ENCODE measurements at places on chromosomes 1 and 21.

DNA sequence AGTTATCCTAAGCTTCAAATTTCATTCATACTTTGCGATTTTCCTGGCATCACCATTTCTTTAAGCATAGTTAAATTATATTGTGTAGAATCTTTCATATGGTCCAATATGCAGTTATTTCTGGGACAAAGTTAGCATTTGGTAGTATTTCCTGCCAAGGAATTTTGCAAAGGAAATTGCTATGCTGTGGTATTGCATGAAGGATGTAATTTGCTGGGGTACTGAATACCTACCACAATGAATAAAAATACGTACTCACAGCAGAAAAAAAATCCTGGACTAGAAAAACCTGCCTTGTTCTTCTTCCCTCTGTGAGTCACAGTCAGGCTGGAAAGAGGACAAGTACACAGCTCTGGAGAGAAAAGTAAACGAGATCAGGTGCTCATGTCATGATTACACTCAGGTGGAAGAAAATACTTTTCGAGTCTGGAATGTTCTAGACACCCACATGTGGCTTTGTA is 241.2 kb downstream of the PTBP2 start:
- no peak for DNase-seq

- DNase-seq, result no peak
Observed at GRCh38 chr21:39869141-39869818, 2.0 kb downstream of the PCP4 start.

DNA sequence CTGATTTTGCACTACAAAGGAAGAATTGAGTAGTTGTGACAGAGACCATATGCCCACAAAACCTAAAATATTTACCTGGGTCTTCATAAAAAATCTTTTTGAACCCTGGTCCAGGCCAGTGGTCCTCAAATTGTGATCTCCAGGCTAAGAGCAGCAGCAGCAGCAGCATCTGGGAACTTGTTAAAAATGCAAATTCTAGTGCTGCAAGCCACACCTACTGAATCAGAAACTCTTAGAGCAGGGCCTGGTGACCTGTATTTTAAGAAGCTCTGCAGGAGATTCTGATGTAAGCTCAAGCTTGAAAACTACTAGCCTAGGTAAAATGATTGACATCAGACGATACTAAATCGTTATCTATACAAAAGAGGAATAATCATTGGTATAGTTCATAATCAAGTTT is 112.2 kb downstream of the LRRC7 start:
- no peak for DNase-seq

- no peak for DNase-seq
Observed at GRCh38 chr1:59516881-59517280, 220.0 kb downstream of the FGGY start.

DNA sequence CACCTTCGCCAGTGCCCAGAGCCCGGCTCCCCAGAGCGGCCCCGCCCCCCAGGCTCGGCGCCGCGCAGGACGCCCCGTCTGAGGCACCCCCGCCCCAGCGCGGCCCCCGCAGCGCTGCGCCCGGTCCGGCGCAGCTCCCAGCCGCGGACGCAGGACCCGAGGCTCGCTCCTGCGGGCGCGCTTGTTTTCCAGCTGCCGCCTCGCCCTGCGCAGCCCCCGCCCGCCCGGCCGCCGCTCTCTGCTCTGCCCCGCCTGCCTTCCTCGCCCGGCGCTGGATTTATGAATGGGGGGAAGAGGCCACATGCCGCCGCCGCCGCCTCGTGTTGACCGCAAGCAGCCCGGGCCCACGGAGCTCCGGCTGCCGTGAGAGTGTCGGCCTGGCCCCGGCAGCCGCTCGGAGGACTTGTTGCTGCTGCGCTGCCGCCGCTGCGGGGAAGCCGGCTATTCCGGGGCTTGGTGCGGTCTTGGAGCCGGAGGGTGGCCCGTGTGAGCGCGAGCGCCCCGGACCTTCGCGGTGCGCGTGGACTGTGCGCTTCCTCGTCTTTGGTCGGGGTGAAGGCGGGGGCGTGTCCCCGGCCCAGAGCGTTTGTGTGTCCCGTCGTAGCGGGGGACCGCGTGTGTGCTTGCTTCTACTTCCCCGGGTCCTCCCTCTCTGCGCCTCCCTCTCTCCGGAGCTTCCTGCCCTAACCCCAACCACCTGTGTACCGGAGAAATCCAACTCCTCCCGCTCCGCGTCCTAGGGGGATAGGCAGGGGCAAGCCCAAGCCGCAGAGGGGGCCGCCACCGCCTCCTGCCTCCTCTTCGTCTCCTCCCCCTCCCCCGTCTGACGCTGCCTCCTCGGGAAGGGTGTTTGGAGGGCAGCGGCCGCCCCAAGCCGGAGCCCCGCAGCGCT is 736 bp downstream of the KCNC4 start:
- DNase-seq, result peak; percentile 27

GRCh38 chr1:187051618-187052232 is 223.0 kb downstream of the PLA2G4A start:
- DNase-seq, result peak; percentile 36

DNA sequence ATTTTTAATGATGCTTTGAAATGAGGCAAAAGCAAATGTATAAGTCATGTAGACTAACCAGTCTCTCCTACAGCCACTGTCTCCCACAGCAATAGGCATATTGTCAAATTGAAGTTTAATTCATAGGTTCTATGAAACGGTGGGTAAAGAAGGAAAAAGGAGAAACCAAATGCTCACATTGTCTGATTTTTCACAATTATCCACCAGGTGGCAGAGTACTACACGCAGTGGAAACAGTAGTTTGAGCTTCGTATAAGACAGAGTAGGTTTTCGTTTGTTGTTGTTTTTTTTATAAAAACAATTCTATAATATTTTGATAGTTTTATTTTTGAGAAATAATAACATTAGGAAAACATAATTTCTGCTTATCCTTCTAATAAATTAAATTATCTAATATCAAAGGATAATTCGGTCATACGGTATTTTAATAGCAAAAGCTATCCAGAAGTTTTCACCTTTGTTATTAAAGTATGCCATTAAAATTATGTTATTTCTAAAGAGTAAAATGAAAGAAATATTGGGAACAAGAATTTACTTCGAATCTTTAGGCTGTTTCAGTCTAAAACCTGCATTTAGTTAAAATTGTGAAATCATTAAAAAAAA is 39.1 kb downstream of the TYW3 start:
- DNase-seq, result peak; percentile 58

- no peak for DNase-seq
Observed at GRCh38 chr1:70496181-70496580, 85.1 kb downstream of the CTH start.

DNA sequence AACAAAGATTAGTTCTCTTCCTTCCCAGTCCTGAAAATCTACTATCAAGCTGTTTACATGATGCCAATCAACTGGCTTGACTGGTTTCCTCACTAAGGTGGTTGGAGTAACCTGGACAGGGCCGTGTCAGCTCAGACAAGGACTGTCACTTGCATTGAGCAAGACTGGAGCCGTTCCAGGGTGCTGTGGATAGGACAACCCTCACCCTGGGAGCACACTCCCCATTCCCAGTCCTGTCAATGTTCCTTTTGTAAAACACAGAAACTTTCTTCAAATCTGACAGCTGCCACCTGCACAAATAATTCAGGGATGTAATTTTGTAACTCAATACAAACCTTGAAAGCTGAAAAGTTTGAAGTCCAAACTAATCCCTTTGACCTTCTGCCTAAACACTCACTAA is 31.4 kb downstream of the PLPP3 start:
- no peak for DNase-seq

GRCh38 chr1:1665815-1666251 is 7.0 kb upstream of the CDK11B start:
- DNase-seq, result no peak

DNA sequence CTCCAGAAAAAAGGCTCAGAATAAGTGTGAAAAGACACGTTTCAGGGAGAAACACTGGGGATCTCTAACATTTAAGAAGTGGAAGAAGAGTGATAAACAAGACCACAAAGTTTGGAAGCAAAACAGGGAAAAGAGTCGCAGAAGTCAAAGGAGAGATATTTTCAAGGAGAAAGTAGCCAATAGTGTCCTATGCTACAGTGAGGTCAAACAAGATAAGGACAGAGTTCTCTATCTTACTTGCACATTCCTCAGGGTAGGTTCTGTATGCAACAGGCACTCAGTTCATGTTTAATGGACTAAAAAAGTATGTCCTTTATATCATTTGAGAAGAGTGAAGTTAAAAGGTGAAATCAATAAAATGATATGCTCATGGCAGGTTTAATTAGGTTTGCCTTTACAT is 13.8 kb upstream of the EDEM3 start:
- DNase-seq, result no peak

DNA sequence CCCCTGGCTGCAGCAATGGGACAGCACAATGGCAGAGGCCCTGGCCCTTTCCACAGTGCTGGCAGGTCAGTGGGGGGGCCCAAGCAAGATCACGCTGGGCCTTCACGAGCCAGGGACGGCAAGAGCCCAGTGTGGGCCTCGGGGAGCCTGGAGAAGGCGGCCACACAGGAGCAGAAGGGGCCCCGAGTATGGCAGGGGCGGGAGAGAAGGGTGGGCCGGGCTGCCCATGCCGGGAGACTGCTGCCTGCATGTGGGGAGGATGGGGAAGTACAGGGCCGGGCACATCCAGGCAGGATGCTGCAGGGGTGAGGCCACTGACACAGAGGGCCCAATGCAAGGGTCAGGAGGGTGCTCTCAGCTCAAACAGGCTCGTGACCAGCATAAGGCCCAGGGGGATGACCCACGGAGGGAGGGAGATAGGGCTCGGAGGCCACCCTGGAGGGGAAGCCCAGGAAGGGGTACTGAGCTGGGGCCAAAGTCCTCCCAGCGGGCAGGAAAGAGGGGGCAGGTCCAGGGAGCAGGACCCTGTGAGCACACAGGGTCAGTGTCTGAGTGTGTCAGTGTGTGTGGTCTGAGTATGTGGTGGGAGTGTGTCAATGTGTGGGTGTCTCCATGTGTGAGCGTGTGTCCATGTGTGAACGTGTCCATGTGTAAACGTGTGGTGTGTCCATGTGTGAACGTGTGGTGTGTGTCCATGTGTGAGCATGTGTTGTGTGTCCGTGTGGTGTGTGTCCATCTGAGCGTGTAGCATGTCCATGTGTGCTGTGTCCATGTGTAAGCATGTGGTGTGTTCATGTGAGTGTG is 13.1 kb downstream of the SLC19A1 start:
- no peak for DNase-seq

- DNase-seq, result no peak
Observed at GRCh38 chr1:33257207-33257771, 997 bp downstream of the ZNF362 start.

DNA sequence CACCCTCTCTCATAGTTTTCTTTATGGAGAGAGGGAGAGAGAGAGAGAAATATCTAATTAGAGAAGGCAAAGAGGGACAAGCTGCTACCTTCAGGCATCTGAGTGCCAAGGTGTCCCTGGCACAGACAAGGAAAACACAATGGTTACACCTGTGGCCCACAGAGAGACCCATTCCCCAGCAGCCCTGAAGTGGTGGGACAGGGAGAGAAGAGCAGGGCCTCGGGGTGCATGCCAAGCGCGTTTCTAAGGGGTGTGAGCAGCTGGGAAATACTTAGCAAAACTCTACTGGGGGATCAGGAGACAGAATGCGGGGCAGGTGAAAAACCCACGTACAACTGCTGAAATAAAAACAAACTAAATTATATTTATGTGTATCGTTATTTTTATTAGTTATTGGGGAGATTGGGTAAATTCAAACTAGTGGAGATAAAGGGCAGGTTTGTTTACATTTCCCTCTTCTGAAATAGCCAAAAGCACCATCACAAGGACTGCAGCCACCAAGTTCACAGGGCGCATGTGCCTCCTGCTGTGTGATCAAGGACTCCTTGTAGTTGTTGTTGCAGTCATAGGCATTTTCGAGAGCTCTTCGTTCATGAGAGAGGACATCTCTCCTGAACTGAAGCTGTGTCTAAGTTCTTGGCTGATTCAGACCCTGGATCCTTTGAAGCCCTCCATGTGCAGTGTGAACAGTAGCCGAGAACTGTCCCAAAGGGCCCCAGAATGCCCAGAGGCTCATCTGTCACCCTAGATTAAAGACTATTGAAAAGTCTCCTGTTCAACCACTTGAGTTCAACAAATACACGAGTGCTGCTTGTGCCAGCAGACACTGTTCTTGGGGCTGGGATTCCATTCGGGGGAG is 737 bp upstream of the SERPINC1 start:
- DNase-seq, result no peak

- no peak for DNase-seq
Observed at GRCh38 chr1:30516485-30516858, 206.9 kb downstream of the MATN1 start.

DNA sequence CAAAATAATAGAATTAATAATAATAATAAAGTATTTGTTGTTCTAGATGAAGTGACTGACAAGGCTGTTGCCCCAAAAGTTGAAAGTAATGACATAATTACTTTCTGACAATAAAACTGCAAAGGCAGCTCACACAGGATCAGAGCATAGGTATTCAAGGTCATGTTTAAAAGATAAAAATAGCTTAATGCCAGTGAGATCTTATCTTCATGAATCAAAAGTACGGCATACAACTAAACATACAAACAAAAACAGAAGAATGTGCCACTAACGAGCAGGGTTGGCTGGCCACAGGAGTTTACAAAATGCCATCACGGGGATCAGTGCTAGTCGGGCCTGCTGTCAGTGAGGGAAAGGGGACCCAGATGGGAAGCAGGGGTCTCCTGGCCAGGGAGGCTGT is 22.4 kb upstream of the TMPRSS2 start:
- no peak for DNase-seq

DNA sequence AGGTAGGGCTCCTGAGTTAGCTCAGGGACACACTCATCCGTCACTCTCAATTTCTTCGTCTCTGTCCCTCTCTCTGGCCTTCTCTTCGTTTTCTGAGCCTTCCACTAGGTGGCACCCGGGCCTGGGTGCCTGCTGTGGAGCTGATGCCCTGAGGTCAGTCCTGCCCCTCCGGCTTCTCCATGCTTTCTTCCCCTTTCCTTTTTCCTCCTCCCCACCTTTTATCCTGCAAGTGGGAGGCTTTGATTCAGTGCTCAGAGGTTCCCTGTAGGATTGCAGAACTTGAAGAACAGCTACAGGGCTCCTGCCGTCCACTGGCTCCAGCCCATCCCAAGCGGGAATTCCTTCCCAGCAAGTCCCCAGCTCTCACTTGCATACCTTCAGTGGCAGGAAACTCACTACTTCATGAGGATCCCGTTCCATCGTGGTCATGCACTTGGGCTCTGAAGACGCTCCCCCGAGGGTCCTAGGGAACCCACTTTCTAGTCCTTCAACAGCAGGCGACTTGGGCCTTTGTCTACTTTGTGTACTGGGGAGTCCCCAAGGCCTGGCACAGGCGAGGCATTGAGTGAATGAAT is 45.6 kb downstream of the SRRM1 start:
- peak; percentile 32 for DNase-seq

DNA sequence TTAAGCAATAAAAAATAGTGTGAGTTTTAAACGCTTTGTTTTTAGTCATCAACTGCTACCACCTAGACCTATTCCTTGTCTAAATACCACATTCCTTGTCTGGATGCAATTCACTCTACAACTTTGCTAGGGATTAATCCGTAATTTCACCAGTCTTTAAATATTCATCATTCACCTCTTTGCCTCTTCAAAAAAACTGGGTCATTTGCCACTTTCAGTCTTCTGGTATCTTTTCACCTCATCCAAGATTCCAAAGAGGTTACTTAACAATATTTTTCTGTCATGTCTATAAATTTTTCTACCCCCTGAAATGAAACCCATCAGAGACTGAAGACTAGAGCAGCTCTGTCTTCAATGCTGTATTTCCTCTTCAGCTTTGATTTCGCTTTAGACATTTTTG is 9.5 kb downstream of the PALMD start:
- DNase-seq, result no peak

- DNase-seq, result no peak
Observed at GRCh38 chr1:193569096-193569982, 382.9 kb upstream of the B3GALT2 start.

GRCh38 chr1:209430107-209430506 is 153.4 kb upstream of the CAMK1G start:
- DNase-seq, result no peak

- no peak for DNase-seq
Observed at GRCh38 chr21:32965129-32965680, 60.5 kb upstream of the OLIG2 start.
